Neuronal stem cell (in vitro differentiated cells): ENCODE measurements at places on chromosomes 5 and 9.

DNA sequence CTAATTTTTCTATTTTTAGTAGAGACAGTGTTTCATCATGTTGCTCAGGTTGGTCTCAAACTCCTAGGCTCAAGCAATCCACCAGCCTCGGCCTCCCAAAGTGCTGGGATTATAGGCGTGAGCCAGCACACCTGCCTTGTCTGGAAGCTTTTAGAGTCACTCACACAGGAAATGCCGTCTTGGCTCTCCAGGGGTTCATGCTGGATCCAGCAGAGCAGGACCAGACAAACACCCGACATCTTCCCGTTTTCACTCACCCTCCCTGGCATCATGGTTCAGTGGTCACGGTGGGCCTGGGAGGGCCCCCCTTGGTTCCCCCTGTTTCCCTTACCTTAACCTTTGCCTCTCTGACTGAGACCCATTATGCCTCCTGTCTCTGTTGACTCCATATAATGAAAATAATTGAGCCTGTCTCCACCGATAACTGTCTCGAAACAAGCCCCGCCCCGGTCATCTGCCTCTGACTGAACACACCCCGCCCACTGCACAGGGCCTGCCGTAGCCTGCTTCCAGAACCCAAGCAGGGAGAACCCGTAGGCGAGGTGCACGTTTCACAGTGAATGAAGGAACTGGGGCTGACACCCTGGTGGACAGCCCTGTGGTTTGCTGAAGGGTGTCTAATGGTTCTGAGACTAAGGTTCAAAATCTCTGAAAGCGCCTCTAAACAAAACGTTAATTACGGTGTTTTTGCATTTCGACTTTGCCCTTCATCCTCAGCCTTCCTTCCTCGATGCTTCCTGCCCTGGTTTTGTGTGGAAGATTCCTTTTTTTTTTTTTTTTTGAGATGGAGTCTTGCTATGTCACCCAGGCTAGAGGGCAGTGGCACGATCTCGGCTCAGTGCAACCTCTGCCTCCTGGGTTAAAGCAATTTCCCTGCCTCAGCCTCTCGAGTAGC is 39.7 kb upstream of the SPRY4 start:
- peaks cover 8% of the 10 kb centered on the region for H3K4me1 ChIP-seq
- H3K27me3 ChIP-seq, result no peaks in the 10 kb centered on the region
- H3K27ac ChIP-seq, result no peak overlapping the region
- DNase-seq, result no peak
- H3K4me3 ChIP-seq, result no peak overlapping the region

DNA sequence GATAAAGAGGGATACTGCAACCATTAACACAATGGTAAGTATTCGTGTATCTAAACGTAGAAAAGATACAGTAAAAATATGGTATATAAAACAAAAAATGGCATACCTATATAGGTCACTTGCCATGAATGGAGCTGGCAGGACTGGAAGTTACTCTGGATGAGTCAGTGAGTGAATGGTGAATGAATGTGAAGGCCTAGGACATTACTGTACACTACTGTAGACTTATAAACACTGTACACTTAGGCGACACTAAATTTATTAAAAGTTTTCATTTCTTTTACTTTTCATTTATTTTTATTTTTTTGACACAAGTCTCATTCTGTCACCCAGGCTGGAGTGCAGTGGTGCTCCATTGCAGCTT is 14.1 kb downstream of the TDRD7 start:
- DNase-seq, result no peak
- no peak overlapping the region for H3K4me3 ChIP-seq
- H3K27me3 ChIP-seq, result peaks cover 5% of the 10 kb centered on the region

GRCh38 chr9:113151696-113152630 is 1.2 kb downstream of the SLC31A2 start:
- DNase-seq, result no peak
- H3K4me3 ChIP-seq, result peak overlapping the region; percentile 81
- peaks cover 2% of the 10 kb centered on the region for H3K4me1 ChIP-seq
- no peaks in the 10 kb centered on the region for H3K36me3 ChIP-seq
- peaks cover 16% of the 10 kb centered on the region for H3K27me3 ChIP-seq

GRCh38 chr9:113205861-113206260 is 15.2 kb downstream of the FKBP15 start:
- H3K27ac ChIP-seq, result no peak overlapping the region
- no peak overlapping the region for H3K4me3 ChIP-seq

GRCh38 chr9:121734465-121734864 is 83.0 kb downstream of the DAB2IP start:
- no peak overlapping the region for H3K4me3 ChIP-seq
- peaks cover 6% of the 10 kb centered on the region for H3K36me3 ChIP-seq
- no peak overlapping the region for H3K27ac ChIP-seq
- peaks cover 24% of the 10 kb centered on the region for H3K4me1 ChIP-seq

- H3K4me1 ChIP-seq, result no peaks in the 10 kb centered on the region
- H3K27me3 ChIP-seq, result no peaks in the 10 kb centered on the region
- no peak overlapping the region for H3K27ac ChIP-seq
- H3K4me3 ChIP-seq, result no peak overlapping the region
- no peaks in the 10 kb centered on the region for H3K36me3 ChIP-seq
- no peak for DNase-seq
These were observed 556.3 kb upstream of the RGMB start for GRCh38 chr5:98217138-98217537.

DNA sequence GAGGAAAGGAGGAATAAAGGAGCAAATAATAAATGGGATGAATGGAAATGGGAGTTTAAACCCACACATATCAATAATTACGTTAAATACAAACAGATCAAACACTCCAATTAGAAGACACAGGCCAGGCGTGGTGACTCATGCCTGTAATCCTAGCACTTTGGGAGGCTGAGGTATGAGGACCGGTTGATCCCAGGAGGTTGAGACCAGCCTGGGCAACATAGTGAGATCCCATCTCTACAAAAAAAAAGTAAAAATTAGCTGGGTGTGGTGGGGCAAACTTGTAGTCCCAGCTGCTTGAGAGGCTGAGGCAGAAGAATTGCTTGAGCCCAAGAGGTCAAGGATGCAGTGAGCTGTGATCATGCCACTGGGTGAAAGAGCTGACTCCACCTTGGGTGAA is 3.7 kb downstream of the BAAT start:
- no peak overlapping the region for H3K27ac ChIP-seq
- no peak for DNase-seq

GRCh38 chr9:136723362-136723976 is 11.1 kb downstream of the DIPK1B start:
- no peak overlapping the region for H3K27ac ChIP-seq
- H3K4me1 ChIP-seq, result peaks cover 42% of the 10 kb centered on the region
- H3K4me3 ChIP-seq, result no peak overlapping the region
- peaks cover 43% of the 10 kb centered on the region for H3K36me3 ChIP-seq
- no peaks in the 10 kb centered on the region for H3K27me3 ChIP-seq

DNA sequence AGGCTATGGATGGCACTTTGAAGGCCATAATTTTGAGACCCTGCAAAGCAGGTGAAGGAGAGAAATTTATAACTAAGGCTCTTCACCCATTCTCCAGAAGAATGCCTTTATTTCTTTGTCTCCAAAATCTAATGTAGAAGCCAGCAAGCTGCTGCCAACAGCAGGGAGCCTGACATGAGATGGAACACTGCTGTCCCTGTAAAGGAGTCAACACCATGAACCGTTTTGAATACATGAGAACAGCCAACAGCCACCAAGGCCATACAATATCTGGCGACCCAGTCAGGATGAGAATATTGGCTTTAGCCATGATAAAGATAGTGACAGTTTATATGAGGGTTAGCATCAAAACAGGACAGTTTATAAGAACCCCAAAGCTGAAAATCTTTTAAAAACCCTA is 121.2 kb upstream of the LIFR start:
- H3K4me1 ChIP-seq, result peaks cover 2% of the 10 kb centered on the region
- no peaks in the 10 kb centered on the region for H3K36me3 ChIP-seq
- no peak for DNase-seq
- no peak overlapping the region for H3K27ac ChIP-seq
- no peak overlapping the region for H3K4me3 ChIP-seq

GRCh38 chr5:157582731-157583620 is 7.4 kb upstream of the ADAM19 start:
- no peaks in the 10 kb centered on the region for H3K36me3 ChIP-seq
- peaks cover 19% of the 10 kb centered on the region for H3K27me3 ChIP-seq
- DNase-seq, result no peak
- no peak overlapping the region for H3K27ac ChIP-seq
- no peaks in the 10 kb centered on the region for H3K4me1 ChIP-seq

DNA sequence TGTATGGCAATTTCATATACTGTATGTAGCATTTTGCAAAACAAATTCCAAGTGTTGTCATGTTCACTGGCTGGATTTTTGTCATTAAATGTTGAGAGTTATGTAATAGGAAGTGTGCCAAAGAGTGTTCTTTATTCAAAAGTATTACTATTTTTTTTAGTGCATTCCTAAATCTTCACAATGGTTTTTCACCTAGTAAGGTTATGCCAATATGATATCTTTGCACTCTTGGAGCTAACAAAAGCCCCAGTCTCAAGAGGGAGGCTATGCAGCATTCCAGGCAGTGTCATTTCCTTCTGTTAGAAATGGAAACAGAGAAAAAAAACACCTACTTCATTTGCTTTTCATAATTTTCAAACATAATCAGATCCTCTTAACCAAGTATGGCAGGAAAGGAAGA is 5.1 kb upstream of the SSBP2 start:
- peaks cover 14% of the 10 kb centered on the region for H3K4me1 ChIP-seq
- no peak overlapping the region for H3K27ac ChIP-seq
- DNase-seq, result no peak
- H3K27me3 ChIP-seq, result no peaks in the 10 kb centered on the region

- no peaks in the 10 kb centered on the region for H3K4me1 ChIP-seq
- no peak overlapping the region for H3K4me3 ChIP-seq
- H3K27me3 ChIP-seq, result no peaks in the 10 kb centered on the region
- peaks cover 89% of the 10 kb centered on the region for H3K36me3 ChIP-seq
- no peak for DNase-seq
These were observed 8.2 kb upstream of the TOR4A start for GRCh38 chr9:137269231-137269772.

DNA sequence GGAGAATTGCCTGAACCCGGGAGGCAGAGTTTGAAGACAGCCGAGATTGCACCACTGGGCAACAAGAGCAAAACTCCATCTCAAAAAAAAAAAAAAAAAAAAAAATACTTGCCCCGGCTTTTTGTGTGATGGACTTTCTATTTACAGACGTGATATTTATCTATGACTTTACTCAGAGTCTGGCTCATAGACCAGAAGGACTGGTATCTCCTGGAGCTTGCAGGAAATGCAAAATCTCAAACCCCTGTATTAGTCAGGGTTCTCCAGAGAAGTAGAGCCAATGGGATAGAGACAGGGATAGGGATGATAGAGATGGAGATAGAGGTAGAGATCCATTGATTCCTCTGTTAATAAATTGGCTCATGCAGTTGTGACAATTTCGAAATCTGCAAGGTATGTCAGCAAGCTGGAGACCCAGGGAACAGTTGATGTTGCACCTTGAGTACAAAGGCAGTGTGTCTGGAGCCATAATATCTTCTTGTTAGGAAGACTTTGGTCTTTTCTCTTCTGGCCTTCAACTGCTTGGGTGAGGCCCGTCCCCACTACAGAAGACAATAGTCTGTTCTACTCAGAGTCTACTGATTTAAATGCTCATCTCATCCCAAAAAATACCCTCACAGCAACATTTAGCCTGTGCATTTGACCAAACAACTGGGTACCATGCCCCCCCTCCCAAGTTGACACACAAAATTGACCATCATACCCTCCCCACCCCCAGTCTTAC is 195.4 kb upstream of the MSX2 start:
- no peak overlapping the region for H3K27ac ChIP-seq
- no peaks in the 10 kb centered on the region for H3K27me3 ChIP-seq
- no peak for DNase-seq
- no peaks in the 10 kb centered on the region for H3K36me3 ChIP-seq

DNA sequence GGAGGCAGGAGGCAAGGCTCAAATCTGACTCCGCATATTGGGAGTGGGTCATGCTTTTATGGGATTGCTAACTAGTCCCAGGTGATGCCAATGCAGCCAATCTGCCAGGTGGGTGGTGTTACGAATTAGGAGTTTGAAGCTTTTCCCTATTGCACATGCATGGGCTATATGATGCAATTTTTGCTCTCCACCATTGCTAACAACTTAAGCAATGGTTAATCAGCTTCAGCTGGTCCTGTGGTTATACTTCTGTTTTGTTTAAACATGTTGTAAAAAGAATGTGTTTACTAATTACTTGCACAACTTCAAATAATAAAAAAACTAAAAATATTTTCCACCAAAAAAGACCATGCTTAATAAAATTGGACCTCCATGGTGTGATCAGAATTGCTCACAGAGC is 55.7 kb downstream of the SHC3 start:
- H3K36me3 ChIP-seq, result peaks cover 6% of the 10 kb centered on the region
- H3K27me3 ChIP-seq, result no peaks in the 10 kb centered on the region
- no peak overlapping the region for H3K4me3 ChIP-seq
- H3K27ac ChIP-seq, result no peak overlapping the region
- DNase-seq, result no peak
- no peaks in the 10 kb centered on the region for H3K4me1 ChIP-seq

- H3K27me3 ChIP-seq, result no peaks in the 10 kb centered on the region
These were observed 16.9 kb upstream of the FER start for GRCh38 chr5:108730617-108731340.

- no peak overlapping the region for H3K27ac ChIP-seq
- no peaks in the 10 kb centered on the region for H3K36me3 ChIP-seq
- H3K27me3 ChIP-seq, result no peaks in the 10 kb centered on the region
- H3K4me3 ChIP-seq, result no peak overlapping the region
- DNase-seq, result no peak
These were observed 85.5 kb downstream of the DIRAS2 start for GRCh38 chr9:90556897-90557675.

- no peaks in the 10 kb centered on the region for H3K4me1 ChIP-seq
- no peak overlapping the region for H3K27ac ChIP-seq
- no peaks in the 10 kb centered on the region for H3K27me3 ChIP-seq
- H3K36me3 ChIP-seq, result no peaks in the 10 kb centered on the region
- no peak overlapping the region for H3K4me3 ChIP-seq
These were observed 75.0 kb upstream of the FRRS1L start for GRCh38 chr9:109242014-109242413.

DNA sequence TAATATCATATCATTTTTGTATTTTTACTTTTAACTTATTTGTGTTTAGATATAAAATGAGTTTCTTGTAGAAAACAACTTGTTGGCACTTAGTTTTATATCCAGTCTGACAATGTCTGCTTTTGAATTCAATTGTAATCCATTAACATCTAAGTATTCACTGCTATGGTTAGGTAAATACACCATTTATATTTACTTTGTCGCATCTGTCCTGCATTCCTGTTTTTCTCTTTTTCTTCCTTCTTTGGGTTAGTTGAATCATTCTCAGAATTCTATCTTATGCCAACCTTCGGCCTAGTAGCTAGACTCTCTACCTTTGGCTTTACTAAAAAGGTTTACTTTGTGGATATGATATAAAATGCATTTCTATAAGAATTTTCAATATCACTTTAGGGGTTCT is 107.6 kb downstream of the PLCXD3 start:
- no peaks in the 10 kb centered on the region for H3K27me3 ChIP-seq
- no peak for DNase-seq
- H3K27ac ChIP-seq, result no peak overlapping the region
- no peaks in the 10 kb centered on the region for H3K4me1 ChIP-seq
- no peak overlapping the region for H3K4me3 ChIP-seq

DNA sequence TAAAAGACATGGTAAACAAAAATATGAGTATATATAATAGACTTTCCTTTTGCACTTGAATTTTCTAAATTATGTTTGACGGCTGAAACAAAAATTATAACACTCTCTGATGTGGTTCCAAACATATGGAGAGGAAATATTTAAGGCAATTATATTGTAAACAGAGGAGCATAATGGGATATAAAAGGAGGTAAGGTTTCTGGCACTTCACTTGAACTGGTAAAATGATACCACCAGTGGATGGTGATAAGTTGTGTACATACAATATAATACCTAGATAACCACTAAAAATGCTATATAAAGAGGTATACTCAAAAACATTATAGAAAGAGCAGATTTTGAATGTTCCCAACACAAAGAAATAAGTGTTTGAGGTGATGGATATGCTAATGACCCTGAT is 192.9 kb upstream of the RAD23B start:
- H3K27ac ChIP-seq, result no peak overlapping the region
- H3K4me3 ChIP-seq, result no peak overlapping the region
- peaks cover 2% of the 10 kb centered on the region for H3K4me1 ChIP-seq
